ENCODE measurements at places on chromosomes 2 and 18. TPM values are rescaled to one million over a fixed set of nuclear protein-coding genes. Genes with fewer than 3 reads are reported as not detected.

Gene FSIP2
- under 0.01 TPM for total RNA-seq

Gene PMAIP1
- total RNA-seq, result 2.4 TPM

Gene LIMS2
- 0.77 TPM for total RNA-seq

Gene SS18
- 83.1 TPM for total RNA-seq

Gene TNFRSF11A
- total RNA-seq, result 0.09 TPM

Gene HNMT
- total RNA-seq, result 10.9 TPM

Gene GPR75
- 0.52 TPM for total RNA-seq

Data from bronchial smooth muscle cell (primary cell).